Renal cortex interstitium (tissue), 15 donors: ENCODE measurements at places on chromosomes 12 and 14. TPM values are rescaled to one million over a fixed set of nuclear protein-coding genes. Genes with fewer than 3 reads are reported as not detected.

CRADD gene
- 9.9 TPM for polyA plus RNA-seq

TRAF3 gene
- polyA plus RNA-seq = 16.9 TPM

HHIPL1 gene
- polyA plus RNA-seq = 1.6 TPM

KLC1 gene
- 107 TPM for polyA plus RNA-seq

PLA2G1B gene
- 0.50 TPM for polyA plus RNA-seq

ABCC9 gene
- polyA plus RNA-seq = 24.5 TPM

RFLNA gene
- 7.6 TPM for polyA plus RNA-seq

ARHGEF25 gene
- polyA plus RNA-seq = 29.8 TPM

SEL1L gene
- 79.5 TPM for polyA plus RNA-seq

NELL2 gene
- 17.5 TPM for polyA plus RNA-seq

GNB3 gene
- 5.9 TPM for polyA plus RNA-seq

KERA gene
- not detected for polyA plus RNA-seq

KRT77 gene
- not detected for polyA plus RNA-seq

PLEKHD1 gene
- polyA plus RNA-seq = 5.0 TPM

OTX2 gene
- polyA plus RNA-seq = not detected

CDK2 gene
- 64.1 TPM for polyA plus RNA-seq

SLC2A14 gene
- 0.73 TPM for polyA plus RNA-seq

TMTC2 gene
- 36.4 TPM for polyA plus RNA-seq

PPP1R36 gene
- polyA plus RNA-seq = 0.53 TPM
